ENCODE measurements at places on chromosomes 11 and 22.

DNA sequence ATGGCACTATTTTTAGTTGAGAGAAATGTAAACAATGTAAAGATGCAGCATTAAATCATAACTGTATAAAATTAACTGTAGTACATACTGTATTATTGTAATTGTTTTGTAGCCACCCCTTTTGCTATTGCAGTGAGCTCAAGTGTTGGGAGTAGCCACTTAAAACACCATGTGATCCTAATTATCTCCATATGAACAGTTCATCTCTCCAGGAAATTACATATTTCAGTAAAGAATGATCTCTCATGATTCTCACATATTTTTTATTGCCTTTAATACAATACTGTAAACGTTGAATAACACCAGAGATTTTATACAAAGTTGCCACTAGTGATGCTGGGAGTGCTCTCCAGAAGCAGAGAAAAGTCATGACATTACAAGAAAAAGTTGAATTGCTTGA, 1768.6 kb downstream of the LRRC4C start:
- no peak for DNase-seq

DNA sequence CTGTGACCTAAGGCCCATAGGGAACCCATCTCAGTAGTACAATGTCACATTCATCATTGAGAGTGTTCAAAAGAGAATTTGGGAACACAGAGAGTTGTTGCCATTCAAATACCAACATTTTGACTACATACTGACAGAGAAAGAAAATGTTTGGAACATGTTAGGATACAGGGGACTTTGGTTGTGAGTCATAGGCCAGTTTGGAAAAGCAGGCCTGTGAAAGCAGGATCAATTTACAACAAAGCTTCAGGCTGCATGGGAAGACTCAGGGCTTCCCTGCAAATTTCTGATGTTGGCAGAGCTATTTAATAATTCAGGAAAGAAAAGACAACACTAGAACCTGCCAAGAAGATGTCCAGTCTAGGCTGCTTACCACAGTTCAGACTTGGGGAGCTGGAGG, 374 bp downstream of the NLRP10 start:
- no peak for DNase-seq

GRCh38 chr22:25187469-25187868, 12.2 kb upstream of the CRYBB3 start:
- DNase-seq, result no peak

DNA sequence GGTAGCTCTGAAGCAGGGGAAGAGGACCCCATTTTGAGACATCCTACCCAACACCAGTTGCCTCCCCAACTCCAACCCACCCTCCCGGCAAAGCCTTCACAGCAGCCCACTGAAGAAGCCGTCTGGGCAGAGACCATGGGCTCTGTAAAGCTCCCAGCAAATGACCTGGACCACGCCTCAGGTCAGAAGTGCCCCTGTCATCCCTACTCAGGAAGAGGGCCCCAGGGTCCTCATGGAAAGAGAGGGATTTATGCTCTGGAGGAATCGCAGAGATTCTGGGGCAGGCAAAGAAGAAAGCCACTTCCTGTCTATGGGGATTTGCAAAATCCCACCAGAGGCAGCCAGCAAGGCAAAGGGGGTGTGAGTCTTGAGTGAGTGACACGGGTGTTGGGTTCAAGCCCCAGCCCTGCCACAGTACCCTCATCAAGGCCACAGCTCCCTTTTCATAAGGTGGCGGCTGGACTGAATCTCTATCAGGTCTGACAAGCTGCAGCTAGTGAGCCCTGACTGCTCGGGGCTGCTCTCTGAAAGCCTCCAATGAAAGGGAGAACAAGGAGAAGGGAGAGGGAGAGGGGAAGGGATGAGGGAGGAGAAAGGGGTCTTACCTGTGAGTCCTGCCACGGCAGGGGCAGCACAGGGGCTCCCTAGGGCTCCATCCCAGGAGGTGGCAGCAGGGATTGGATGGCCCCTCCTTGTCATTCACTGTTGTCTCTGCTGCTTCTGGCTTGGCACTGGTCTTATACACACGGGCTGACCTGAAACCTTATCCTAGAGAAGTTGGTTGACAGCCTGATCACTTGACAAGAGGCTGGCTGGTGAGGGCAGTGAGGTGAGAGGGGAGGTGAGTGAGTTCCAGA, at the start of gene UCP3:
TSS of gene UCP3 (minus strand) at position 713 of the 857 bp plus-strand sequence. CDS start 2,043 bp downstream, outside the sequence.
- DNase-seq, result no peak

- DNase-seq, result peak; percentile 82
Measured at GRCh38 chr11:63767565-63768236, 874 bp downstream of the ZFTA start.

DNA sequence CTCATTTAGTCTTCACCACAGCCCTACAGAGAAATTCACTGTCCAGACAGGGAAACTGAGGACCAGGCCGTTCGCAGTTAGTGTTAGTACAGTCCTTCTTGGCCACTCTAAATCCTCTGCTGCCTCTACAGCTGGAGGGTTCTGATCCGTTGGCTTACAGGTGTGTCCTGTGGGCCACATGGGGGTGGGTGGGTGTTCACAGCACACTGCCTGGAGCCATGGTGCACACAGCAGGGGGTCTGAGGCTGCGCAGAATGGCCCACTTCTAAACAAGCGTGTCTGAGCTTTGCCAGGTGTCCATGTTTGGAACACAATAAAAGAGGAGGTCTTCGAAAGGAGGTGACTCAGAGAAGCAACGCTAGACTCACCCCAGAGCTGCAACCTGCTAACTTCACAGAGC, 249.0 kb downstream of the ST3GAL4 start:
- DNase-seq, result no peak

DNA sequence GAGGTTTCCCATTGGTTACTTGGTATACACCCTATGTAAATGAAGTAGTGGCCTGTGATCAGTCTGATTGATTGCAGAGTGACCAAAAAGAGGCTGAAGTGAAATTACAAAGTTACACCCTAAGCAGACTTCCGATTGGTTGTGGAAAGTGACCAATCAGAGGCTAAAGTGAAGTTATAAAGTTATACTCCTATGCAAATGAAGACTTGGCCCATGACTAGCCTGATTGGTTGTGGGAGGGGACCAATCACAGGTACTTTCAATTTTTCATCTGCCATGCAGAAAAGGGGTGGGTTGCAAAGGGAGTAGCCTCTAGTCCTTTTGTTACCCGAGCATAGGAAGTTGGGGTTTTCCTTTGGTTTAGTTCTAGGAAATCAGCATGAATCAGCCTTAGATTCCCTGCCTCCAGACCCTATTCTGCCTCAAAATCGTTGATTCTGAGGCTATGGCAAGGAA, 18.1 kb upstream of the CSTF3 start:
- DNase-seq, result no peak

DNA sequence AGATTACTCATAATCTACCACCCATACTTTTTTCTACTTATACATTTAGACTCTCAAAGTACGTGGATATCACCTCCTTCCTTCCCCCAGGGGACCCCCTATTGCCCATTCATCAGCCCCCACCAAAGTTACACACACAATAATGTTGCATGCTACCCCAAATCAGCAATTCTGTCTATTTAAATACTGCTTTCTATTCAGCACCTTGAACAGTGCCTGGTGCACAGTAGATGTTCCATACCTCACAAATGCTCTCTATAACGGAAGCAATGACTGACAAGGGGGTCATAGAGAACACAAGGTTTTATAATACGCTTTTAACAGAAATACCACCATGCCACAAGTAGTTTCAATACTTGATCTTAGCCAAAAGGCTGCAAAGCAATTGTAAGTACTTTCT, 370.7 kb downstream of the MIAT start:
- no peak for DNase-seq

- DNase-seq, result no peak
Measured at GRCh38 chr11:123450623-123451022, 20.6 kb downstream of the GRAMD1B start.

DNA sequence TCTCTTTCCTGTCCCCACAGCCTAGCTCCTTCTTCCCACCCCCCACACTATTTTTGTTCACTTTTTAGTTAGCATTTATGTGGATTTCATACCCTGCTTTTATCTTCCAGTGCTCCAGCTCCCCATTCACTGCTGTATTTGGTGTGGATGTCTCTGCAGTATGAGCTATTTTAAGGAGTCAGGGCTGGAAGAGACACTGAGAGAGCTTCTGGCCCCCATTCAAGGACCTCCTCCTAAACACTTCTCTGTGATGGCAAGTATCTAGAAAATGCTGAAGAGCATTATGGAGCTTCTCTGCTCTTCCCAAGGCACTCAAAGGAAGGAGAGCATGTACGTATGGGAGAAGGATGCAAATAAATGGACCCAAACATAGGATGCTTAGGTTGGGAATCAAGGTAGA, 79.5 kb downstream of the RAB30 start:
- DNase-seq, result no peak

- peak; percentile 89 for DNase-seq
Measured at GRCh38 chr22:42317691-42318547, 47.5 kb upstream of the TCF20 start.

- DNase-seq, result no peak
Measured at GRCh38 chr11:45751430-45751829, 53.5 kb upstream of the SLC35C1 start.

DNA sequence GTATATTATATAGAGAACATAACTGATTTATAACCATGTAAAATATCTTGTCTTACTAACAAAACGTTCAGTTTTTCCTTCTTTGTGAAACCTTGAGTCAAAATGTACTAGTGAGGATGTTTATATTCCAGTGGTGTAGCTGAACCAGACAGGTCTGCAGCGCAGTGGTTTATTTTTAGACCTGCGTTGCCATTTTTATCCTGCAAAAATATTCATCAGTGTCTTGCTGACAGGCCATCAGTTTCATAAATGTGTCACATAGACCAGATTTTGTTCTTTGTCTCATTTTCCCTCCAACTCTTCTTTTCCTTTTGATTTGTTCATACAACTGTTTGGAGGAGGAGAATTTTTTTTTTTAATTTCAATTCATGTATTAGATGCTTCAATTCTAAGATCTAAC, 43.1 kb downstream of the HSD17B12 start:
- no peak for DNase-seq

GRCh38 chr11:66226101-66226500, 42.3 kb upstream of the RAB1B start:
- DNase-seq, result no peak

GRCh38 chr11:129417458-129417857, 41.8 kb downstream of the BARX2 start:
- no peak for DNase-seq

GRCh38 chr22:25838960-25839741, 97.2 kb downstream of the MYO18B start:
- DNase-seq, result no peak

DNA sequence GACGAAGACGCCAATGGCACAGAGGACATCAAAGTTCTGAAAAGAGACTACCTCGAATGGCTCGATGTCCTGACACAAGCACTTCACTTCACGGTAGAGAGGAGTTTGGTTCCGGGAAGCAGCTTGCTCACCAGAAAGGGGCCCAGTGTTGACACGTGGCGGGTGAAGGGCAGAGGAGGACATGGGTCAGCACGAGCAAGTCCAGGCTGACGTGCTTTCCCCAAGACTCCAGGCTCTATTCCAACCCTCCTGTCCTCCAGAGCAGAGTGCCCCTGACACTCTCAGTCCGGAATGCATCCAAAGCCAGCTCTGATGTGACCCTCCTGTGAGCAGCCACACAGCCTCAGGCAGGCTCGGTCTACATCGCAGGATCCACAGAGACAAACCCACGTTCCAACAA, 77.5 kb upstream of the BID start:
- DNase-seq, result no peak

DNA sequence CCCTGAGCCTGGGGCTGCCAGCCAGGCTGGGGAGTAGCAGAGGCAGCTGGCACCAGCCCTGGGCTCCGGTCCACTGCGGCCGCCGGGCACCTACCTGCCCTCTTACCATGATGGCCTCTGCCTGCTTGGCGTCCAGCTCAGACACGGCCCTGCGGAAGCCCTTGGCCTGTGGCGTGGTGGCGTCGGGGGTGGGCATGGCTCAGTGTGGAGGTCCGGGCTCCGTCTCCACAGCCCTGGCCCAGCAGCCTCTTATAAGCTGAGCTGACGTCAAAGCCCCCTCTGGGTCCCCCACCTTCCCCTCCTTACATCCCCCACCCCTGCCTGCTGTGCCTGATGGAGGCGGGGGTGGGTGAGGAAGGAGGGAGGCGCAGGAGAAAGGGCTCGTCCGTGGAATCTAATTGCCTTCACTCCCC, at the start of gene TH:
TSS of gene TH (minus strand) at position 225 of the 413 bp plus-strand sequence. CDS start at position 196, 29 bp downstream.
- DNase-seq, result no peak

- no peak for DNase-seq
Measured at GRCh38 chr11:7527029-7527428, 13.2 kb downstream of the PPFIBP2 start.

DNA sequence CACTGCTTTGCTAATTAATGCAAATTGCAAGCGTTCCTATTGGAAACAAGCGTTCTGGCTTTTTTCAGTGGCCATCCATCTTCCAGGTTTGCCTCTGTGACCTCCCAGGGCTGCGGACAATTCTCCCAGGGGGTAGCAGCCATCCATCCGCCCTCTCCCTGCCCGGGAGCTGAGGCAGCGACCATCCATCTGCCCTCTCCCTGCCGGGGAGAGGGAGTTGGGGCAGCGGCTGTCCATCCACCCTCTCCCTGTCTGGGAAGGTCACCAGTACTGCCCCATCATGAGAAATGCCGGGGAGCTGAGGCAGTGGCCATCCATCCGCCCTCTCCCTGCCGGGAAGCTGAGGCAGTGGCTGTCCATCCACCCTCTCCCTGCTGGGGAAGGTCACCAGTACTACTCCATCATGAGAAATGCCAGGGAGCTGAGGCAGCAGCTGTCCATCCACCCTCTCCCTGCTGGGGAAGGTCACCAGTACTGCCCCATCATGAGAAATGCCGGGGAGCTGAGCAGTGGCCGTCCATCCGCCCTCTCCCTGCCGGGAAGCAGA, 394.7 kb downstream of the BRD1 start:
- no peak for DNase-seq

GRCh38 chr11:62169448-62169847, 20.6 kb upstream of the SCGB1D1 start:
- no peak for DNase-seq

- no peak for DNase-seq
Measured at GRCh38 chr22:43200031-43200430, 13.1 kb upstream of the TTLL12 start.

DNA sequence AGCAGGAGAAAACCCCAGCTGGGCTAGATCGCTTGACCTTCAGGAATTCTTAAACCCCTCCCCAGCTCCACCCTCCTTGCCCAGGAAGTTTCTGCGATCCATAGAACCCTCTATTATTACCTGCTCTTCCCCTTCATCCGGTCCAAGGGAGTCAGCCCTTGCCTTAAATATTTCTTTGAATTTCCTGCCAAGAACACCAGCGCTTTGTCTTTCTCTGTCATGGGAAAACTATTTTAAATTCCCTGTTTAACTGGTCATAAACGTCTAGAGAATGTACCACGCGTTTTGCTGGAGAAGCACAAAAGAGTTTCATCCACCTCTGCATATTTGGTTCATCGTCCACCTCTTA, 496 bp upstream of the TRAF6 start:
- no peak for DNase-seq

- no peak for DNase-seq
Measured at GRCh38 chr11:7442588-7443215, 42.6 kb upstream of the OLFML1 start.

Measured in NCI-H526 (cell line).